Pons (tissue), 1 donor: ENCODE measurements at places on chromosomes 13 and 19.

DNA sequence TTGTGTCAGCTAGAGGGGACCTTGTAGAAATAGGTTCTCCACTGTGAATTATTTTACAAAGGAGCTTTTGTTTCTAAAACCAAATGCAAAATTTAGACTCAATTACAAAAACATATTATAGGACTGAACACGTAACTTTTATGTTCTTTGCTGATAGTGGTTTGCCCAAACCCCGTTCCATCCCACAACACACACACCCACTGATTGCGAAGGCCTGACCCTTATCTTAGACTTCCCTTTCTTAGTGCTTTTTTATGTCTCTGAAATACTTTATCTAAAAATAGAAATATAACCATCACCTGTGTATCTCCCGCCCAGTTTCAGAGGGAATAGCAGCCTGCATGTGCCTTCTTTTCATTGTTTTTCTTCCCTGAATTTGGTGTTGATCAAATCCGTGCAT lies 13.0 kb downstream of the CCNA1 start:
- no peak for DNase-seq

DNA sequence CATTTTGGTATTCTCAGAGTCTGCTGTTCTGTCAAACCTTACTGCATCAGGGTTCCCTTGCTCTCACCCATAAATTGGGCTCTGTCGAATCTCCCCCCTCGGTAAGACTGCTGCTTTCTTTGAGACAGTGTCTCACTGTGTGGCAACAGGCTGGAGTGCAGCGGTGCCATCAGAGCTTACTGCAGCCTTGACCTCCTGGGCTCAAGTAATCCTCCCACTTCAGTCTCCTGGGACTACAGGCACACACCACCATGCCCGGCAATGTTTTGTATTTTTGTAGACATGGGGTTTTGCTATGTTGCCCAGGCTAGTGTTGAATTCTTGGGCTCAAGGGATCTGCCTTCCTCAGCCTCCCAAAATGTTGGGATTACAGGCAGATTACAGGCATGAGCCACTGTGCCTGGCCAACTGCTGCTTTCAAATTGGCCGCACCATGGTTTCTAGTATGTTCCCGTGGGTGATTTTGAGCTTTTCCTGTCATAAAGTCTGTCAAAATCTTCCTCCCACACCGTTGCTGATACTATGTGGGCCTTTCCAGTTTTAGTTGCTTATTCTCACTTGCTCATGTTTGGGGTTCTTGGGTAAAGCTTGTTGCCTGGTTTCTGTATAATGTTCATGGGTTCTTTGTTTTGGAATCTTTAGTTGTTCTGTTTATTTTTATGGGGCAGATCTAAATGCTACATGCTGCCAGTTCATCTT lies 10.6 kb downstream of the RFC3 start:
- no peak for DNase-seq

DNA sequence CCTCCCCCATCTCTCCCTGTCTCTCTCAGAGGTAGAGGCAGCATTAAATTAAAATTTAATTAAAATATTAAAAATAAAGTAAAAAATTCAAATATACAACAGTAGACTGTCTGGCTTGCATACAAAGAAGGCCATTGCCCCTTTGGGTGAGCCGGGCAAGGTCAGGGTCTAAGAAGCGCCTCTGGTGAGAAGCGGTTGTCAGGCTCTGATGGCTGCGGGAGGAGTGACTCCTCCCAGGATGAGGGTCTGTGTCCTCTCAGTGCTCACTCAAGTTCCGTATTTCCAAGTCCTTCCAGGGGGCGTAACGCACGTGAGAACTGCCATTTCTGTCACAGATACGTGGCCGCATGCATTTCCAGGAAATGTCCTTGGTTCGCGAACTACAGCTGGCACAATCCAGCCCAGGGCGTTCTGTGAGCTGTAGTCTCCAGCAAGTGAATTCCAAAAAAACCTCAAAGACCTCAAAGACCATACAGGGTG lies 737 bp upstream of the ZNF181 start:
- no peak for DNase-seq

DNA sequence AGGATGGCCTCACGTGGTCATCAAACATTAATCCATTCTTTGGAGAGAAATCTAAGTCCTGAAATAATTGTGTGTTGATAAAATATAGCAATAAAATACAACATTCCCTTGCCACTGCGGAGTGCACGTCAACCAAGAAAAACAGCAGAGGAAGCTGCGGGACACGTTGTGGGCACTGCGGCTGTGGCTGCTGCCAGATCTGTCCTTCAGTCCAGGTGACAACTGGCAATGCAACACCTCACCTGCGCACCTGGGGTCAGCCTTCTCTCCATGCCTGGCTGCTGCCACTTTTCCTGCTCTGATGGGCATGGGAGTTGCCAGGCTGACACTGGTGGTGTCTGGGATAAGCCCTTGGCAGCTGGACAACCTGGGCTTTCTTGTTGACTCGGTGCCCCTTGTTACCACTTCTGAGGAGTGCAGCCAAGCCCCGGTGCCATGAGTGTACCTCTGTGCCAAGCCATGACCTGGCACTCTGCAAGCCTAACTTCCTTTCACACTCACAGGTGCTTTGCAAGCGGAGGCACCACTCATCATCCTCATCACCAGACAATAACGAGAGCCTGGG lies 251.6 kb upstream of the TSHZ3 start:
- DNase-seq: no peak

GRCh38 chr13:30739237-30739528 lies 3.8 kb downstream of the ALOX5AP start:
- DNase-seq: no peak

DNA sequence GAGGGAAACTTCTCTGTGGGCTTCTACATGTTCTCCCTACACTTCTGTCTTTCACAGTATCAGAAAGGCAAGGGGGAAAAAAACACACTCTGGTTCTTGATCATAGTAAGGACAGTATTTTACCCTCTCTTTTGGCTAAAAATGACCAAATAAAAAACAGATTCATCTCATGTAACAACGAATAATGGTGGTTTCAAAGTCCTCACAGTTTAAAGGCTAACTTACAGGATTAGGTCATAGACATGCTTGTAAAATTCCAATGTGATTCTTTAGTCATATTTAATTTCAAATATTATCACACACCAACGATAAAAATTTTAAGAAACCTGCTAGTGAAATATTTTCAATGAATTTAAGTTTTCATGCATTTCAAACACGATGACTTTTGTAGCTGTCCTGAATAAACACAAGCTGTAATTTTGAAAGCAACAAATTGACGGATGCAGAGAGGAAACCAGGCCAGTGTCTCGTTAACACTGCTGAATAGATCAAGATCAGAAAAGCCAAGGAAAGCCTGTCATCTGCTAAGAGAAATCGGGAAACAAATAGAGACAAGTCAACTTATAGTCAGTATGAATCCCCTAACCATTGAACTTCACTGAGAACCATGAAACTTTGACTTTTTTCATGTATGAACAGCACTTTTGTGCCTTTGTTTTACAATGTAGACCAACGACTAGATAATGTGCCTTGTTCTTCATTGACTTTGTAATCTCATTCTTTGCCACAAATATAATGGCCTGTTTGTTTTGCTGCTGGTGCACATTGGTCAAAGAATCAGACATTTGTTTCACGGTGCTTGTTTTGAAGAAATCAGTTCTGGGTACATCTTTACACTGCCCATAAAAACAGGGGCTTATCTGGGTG lies 22.0 kb downstream of the MBNL2 start:
- peak; percentile 99 for DNase-seq

DNA sequence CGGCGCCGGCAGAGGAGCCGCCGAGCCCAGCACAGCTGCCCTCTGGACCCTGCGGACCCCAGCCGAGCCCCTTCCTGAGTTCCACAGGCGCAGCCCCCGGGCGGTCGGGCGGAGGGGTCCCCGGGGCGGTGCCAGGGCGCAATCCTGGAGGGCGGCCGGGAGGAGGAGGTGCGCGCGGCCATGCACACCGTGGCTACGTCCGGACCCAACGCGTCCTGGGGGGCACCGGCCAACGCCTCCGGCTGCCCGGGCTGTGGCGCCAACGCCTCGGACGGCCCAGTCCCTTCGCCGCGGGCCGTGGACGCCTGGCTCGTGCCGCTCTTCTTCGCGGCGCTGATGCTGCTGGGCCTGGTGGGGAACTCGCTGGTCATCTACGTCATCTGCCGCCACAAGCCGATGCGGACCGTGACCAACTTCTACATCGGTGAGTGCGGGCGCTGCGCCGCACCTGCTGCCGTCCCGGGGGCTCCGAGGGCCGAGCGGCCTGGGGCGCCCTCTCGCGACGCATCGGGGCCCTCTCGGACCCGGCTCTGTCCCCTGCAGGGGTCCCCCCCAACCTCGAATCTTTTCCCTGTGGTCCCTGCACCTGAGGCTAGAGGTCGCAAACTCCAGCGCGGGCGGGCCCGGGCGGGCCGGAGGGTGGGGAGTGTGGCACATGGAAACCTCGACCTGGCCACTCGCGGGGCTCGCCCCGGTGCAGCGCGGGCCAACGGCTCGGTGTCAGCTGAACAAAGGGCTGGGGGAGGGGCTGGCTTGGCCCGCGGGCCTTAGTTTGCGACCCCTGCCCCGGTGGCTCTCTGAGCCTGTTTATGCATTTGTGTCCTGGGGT lies at the start of gene KISS1R:
TSS of gene KISS1R (plus strand) at position 11 of the 829 bp plus-strand sequence. CDS start at position 181, 170 bp downstream.
- DNase-seq: no peak

- no peak for DNase-seq
Observed at GRCh38 chr19:55640577-55641425, at the start of gene ZNF580. Gene ZNF580, plus strand, starts transcription at chr19:55641002. Its CDS starts 1,507 bp downstream, at chr19:55642509.
